ENCODE measurements at places on chromosomes 2 and 18.

GRCh38 chr18:78679031-78679430 lies 300.6 kb upstream of the SALL3 start:
- DNase-seq, result no peak

DNA sequence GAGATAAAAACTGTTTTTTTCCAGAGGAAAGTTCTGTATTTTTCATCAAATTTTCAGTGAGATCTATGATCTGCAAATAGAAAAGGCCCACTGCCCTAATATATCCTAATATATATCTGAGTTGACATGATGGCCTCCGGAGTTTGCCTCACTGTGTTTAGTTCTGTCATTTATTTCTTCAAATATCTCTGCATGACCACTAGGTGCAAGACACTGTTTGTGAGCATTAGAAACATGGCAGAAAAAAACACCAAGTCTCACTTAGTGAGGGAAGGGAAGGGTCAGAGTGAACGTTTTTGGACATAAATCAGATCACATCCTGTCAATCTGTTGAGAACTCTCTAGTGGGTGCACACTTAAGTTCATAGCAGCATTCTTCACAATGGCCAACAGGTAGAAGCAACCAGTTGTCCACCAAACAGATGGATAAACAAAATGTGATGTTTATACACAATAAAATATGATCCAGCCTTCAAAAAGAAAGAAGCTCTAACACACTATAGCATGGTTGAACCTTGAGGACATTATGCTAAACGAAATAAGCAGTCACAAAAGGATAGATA lies 53.4 kb downstream of the SPIRE1 start:
- DNase-seq, result no peak

DNA sequence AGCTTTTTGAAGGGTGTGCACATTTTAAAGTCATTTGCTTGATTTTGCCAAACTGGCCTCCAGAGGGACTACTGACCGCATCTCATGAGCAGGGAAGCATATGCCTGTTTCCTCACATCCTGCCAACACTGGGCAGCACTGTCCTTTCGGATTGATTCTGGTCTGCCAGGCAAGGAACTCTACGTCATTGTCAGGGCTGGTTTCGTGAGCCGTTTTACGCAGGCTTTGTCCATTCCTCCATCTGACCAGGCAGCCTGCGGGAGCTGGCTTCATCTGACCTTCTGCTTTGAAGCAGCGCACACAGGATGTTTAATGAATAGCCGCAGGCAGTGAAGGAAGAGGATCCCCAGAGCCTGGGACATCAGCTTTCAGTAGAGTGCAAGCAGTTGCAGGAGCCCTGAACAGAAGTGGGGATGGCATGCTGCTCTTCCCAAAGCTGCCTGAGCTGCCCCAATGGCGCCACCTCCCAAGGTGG lies 46.3 kb upstream of the SEMA4C start:
- no peak for DNase-seq

- DNase-seq, result no peak
Observed at GRCh38 chr18:21112543-21113105, 1.0 kb upstream of the ROCK1 start.

DNA sequence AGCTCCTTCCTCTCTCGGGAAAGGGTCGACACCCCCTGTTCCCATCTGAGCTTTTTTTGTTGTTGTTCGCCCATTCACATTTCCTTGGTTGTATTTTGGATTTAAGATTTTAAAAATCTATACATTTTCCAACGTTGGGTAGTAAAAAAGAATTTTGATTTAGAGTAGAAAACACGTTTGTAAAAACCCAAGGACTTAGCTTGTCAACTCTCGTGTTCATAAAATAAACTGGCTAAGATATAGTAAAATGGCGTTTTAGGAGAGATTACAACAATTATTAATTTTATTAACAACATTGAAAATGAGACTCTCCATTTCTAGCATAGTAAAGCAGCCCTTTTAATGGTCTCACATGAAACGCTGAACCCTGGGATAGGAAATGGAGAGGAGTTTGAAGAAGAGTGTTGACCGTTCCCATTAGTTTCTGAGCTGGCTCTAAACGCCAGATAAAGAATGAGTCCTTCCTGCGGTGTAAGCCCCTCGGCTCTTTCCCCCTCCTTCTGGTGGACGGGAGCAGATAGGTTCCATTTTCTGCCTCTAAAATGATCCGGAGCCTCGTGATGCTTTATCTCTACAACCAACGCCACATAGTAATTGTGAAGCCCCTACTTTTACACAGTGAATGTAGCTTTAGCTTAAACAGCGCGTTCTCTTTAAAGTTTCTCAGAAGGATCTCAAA lies 24.0 kb upstream of the ZNF516 start:
- no peak for DNase-seq

- DNase-seq, result no peak
Observed at GRCh38 chr2:176449852-176450251, 180.6 kb downstream of the MTX2 start.

DNA sequence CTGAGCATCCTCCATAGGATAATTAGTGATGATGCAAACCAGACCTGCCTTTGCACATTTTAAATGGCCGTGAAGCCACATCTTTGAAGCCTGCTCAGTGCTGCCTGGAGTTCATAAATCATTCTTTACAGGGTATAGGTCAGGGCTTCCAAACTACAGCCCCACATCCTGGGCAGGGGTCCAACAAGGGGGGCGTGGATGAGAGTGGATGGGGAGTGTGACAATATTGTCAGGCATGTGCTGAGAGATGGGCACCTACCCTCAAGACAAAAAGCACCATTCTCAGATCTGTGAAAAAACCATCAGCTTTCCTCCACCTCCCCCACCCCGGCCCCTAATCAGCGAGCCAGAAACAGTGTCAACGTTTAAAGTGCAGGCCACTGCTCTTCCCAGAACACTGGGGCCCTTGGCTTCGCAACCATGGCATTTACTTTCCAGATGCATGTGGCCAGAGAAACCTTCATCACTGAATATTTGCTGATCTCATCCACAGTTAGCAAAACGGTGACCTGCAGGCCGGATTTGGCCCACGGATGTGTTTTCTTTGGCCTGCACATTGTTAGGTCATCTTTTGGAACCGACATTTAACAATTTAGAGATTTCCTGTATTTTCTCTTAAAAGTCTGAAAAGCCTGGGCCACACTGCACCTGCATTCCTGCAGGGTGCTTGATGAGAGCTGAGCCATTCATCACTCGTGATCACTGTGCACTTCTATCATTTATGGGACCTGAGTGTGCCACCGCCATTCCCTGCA lies 130.7 kb downstream of the ANKRD44 start:
- no peak for DNase-seq

DNA sequence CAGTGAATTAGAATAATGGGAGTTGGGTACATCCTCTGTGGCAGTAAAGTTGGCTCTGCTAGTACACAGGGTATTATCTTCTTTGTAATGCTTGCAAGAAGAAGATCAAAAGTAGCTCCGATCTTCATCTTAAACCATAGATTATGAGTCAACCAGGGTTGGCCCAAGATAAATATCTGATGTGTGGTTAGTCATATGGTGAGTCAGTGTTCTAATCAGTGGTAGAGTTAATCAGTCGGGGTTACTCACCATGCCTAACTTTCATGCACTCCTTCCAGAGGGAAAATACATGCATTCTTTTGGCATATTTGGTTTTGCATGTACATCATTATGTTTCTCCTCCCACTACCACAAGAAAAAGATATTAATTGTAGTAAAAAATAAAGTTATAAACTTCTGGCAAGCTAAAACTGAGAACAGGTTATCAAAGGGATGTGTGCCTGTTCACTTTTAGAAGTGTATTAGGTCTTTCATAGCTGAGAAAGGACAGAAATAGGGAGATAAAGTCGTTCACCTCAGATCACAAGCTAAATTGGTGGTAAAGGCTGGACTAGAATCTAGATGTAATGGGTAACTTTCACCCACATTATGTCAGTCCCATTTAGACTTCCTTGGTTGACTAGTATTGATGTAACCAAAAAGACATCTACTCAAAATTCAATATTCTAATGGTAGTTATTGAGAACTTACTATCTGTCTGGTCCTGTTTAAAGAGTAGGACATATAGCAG lies 684.4 kb downstream of the IRS1 start:
- no peak for DNase-seq

DNA sequence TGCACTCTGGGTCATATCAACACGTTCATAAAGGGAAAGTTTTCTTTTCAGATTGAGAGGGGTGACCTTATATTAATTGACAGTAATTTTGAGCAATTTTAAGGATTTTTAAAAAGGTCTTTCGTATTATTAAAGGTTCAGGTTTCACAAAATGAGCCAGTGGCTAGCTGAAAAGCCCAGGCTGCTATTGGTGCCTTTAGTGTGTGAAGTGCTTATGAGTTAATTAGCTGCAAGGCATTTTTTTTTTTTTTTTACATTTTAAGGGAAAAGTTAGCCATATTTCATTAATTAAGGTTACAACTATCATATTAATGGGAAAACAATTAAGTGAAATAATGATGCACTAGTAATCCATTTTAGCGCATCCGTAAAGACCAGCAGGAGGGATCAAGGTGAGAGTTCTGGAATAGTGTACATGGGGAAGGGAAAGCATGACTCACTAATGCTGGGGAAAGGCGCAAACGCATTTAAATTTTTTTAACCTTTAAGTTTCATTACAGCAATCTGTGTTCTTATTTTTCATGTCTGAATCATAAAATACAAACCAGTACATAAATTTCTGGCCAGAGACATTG lies 200.0 kb downstream of the ZNF407 start:
- no peak for DNase-seq

DNA sequence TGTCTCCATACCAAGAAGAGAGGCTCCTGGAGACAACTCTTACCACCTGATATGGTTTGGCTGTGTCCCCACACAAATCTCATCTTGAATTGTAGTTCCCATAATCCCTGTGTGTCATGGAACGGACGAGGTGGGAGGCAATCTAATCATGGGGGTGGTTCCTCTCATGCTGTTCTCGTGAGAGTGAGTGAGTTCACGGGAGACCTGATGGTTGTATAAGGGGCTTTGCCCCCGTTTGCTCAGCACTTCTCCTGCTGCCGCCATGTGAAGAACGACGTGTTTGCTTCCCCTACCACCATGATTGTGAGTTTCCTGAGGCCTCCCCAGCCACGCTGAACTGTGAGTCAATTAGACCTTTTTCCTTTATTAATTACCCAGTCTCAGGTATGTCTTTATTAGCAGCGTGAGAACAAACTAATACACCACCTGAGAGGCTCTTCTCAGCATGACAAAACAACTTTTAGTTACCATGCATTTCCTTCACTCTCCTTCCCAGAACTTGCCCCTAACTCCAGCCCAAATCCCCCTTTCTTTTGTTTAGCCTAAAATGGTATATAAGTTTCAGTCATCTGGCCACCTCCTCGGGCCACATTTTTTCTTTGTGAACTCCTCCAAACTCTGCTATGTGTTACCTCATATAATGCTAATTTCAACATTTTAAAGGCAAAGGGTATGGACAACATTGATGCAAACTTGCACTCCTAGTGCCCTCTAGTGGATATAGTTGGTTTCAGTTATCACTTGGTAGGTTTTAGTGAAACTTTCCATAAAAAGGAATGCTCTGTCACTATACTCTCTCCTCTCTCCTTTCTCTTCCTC lies 58.6 kb upstream of the SLC25A52 start:
- DNase-seq, result no peak

DNA sequence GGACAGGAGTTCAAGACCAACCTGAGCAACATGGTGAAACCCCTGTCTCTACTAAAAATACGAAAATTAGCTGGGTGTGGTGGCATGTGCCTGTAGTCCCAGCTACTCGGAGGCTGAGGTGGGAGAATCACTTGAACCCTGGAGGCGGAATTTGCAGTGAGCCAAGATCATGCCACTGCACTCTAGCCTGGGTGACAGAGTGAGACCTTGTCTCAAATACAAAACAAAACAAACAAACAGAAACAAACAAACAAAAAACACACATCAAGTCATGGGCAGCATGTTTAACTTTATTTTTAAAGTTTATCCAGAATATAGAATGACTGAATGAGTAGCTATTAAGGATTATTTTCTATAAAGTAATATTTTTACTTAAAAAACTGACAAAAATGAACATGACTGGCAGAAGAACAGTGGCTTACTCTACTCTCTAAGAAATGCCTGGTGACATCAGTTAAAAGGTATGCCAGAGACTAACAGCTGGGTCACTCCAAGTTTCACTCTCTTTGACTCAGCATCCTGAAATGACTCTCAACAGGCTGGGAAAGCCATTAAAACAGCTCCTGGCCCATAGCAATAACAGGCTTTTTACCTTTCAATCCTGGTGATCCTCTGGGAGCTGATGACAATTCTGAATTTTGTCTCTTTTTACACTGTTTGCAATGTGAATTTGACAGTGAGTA lies 281.6 kb upstream of the STON1 start:
- DNase-seq, result no peak

GRCh38 chr2:240642806-240643092 lies 17.5 kb downstream of the GPR35 start:
- no peak for DNase-seq

DNA sequence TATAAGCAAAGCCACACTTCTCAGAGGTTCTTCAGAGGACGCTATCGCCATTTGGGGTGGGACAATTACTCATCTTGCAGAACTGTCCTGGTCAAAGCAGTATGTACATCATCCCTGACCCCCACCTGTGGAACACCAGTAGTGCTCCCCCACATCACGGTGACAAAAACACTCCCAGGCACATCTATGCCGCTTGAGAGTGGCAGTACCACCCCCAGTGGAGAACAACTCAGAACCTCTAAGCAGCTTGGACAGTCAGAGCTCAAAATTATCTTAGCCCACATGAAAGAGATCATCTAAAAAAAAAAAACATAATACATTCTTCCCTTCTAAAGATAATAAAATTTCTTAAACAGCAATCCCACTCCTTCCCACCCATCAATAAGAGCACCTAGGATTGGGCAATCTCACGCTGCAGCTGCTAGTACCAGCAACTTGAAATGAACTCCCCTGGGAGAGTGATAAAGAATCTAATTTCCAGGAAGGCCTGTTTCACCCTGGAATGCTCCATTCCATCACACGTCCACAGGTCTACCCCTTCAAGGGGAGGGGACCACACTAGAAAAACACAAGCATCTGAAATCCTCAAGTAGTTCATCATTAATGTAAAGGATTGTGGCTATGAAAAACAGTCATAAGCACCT lies 31.7 kb downstream of the LRP2 start:
- no peak for DNase-seq

- DNase-seq, result no peak
Observed at GRCh38 chr2:106566050-106566449, 78.9 kb downstream of the CD8B2 start.

- DNase-seq, result no peak
Observed at GRCh38 chr2:131046918-131047652, 46.2 kb downstream of the FAM168B start.

GRCh38 chr18:63890950-63891304 lies 3.4 kb downstream of the SERPINB2 start:
- no peak for DNase-seq

GRCh38 chr18:28013066-28013465 lies 163.9 kb downstream of the CDH2 start:
- DNase-seq, result no peak

DNA sequence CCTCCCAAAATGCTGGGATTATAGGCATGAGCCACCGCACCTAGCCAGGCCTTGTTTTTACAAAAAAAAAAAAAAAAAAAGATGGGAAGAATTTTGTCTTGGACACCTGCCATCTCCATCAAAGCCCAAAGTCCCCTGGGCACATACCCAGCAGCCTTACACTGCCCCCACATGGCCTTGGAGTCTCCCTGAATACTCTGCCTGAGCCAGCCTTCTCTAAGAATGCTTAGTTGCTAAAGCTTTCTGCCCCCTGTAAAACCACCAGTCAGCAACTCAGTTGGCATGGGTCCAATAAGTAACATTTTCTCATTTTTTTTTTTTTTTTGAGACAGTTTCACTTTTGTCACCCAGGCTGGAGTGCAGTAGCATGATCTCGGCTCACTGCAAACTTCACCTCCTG lies 40.6 kb downstream of the SPC25 start:
- DNase-seq, result no peak
